ENCODE measurements at places on chromosomes 2 and 18. TPM values are rescaled to one million over a fixed set of nuclear protein-coding genes. Genes with fewer than 3 reads are reported as not detected.

The LBX2 gene
- not detected for total RNA-seq

The CCDC68 gene
- not detected for total RNA-seq

DNA sequence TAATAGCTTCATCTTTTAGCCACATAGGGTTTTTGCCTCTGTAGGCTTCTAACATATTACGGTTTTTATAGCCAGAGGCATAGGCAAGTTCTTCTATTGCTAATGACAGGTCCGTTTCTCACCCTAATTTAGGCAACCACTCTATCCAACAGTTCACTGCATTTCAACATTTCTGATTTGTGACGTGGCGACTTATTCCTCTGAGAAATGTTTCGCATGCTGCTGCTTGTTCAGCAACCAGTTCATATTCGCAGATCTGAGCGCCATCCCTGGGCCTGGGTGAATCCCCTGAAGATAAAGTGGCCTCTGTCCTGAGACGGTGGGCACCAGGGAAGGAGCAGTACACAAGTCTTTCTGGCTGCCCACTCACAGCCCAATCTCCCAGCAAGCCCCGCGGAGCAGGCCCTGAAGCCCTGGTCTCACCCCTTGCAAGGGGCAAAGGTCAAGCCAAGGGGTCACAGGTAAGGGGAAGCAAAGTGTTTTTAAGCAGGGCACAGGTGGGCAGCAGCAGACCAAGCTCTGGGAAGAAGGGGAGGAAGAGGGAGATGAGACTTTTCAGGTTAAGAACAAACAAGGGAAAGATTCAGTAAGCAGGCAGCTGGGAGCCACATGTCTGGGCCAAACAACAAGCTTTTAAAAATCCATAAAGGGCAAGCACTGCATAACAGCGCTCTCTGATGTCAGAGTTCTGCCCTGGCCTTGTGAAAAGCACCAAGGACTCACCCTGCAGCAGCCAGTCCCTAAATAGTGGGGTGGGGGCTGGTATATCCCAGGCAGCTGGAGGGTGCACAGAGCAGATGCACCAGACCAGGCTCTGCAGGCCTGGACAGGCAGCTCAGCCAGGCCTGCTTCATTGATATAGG is 10.8 kb upstream of the COX7A2L start:
- no peak for DNase-seq

DNA sequence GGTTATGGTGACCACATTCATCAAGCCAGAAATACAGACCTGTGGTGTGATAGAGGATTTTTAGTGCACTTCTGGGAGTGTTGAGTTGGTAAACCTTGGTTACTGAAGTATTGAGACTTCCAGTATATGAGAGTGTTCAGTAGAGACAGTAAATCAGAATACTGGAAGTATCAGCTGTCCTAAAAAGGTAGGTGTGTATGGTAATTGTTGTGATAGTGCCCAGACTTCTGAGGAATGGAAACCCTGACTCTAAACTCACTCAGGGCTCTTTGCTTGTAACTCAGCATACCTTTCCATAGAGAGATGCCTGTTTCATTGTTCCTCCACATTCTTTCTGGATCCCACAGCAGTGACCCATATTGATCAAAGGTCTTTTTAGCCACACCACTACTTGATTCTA is 217.1 kb downstream of the SETBP1 start:
- no peak for DNase-seq

DNA sequence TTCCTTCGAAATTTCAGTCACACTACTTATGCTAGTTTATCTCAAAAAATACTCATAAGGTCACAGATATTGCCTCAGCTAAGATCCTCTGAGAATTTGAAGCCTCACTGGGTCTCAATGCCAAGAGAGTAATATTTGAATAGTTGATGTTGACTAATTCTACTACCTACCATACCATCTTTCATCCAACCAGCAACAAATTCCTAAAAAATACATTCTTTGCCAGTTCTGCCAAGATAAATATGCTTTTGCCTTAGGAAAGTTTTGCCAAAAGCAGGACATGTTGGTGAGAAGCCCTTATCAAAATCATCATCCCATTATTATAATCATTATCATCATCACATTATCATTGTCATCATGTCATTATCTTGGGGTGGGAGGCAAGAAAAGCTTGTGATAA is 544.6 kb upstream of the ZEB2 start:
- DNase-seq: no peak
